ENCODE measurements at places on chromosomes 11 and 22.
A peak's percentile ranks its signal among the peaks of the same experiment; 100 is the strongest.

DNA sequence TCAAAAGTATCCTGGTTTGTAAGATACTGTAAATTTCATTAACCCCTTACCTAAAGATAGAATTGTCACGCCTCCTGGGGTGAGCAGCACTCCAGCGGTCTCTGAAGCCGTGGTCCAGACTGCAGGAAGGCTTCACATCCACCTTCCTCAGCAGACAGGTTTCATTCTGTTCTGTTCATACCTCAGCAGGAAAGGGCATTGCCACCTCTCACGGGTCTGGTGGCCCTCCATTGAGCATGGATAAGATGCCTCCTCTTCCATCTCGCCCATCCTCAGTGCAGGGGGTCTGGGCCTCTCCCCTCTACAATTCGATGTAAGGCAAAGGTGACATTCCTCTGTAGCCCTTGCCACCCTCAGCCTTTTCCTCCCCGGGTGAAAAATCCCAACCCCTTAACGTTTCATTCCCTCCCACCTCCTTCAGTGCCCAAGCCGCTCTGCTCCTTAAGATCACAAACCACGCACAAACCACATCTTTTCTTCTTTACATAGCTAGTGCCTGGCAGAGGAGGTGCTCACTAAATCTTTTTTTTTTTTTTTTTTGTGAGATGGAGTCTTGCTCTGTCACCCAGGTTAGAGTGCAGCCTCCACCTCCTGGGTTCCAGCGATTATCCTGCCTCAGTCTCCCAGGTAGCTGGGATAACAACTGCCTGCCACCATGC lies 28.5 kb downstream of the RPUSD4 start:
- DNase-seq, result no peak

- no peak for DNase-seq
These were observed 18.4 kb downstream of the NEAT1 start for GRCh38 chr11:65440831-65441499.

DNA sequence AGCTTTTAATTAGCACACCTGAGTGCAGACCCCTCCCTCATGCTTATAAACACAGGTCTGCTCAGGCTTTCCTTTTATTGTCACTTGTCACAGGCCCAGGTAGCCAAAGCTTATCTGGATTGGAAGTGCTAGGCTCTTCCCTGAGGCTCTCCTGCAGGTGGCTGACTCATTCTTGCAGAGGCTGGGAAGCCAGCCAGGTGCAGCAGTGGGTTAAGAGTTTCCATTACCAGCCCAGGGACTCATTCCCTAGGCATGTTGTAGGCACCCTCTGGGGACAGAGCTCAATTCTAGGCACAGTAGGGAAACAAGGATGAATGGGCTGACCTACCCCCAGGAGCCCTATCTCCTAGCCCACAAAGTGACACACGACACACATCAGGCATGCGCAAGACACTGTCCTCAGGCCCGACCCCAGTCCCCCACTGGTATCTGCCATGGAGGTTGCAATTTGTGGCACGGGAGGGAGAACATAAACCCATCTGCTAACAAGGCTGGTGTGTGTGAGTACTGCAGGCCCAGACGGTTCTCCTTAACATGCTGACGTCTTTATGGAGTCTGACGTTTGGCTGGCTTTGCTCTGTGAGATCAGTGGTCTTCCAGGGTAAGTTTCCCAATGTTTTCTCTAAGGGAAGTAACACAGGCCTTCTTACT lies 94.2 kb downstream of the ABTB2 start:
- no peak for DNase-seq

- no peak for DNase-seq
These were observed 67.5 kb downstream of the PAK1 start for GRCh38 chr11:77406396-77406795.

DNA sequence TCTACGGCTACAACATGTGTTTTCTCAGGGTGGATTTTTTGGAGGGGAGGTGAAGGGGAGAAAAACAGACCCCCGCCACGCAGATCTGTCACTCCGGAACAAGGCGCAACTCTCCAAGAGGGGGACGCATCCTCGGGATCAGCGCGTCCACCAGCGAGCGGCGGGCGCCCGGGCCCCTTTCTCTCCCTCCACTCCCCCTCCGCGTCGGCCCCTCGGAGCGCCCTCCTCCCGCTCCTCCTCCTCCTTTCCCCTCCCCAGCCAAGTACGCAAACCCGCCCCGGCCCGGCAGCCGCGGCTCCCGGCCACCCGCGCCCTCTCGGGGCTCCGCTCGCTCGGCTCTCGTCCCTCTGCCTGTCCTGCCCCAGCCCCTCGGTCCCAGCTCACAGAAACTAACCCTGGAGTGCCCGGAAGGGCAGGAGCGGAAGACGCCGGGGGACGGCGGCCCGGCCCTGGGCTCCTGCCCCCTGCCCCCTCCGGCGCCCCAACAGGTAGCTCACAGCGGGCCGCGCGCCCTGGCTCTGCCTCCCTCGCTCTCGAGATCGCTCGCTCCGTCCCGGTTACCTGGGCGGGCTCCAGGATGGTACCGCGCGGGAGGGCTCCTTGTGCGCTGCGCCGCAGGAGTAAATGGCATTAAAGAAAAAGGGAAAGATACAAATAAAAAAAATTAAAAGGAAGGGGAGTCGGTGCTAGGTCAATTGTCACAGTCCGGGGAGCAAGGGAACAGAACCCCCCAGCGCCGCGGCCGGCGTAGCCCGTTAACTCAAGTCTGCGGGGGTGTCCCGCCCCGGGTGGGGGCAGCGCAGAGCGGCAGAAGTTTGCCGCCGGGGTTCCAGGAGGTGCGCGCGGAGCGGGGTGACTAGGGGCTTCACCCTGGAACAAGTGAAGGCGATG lies 131.4 kb upstream of the C11orf58 start:
- peak; percentile 63 for DNase-seq

GRCh38 chr11:27761356-27761755 lies 61.1 kb upstream of the BDNF start:
- DNase-seq, result no peak

DNA sequence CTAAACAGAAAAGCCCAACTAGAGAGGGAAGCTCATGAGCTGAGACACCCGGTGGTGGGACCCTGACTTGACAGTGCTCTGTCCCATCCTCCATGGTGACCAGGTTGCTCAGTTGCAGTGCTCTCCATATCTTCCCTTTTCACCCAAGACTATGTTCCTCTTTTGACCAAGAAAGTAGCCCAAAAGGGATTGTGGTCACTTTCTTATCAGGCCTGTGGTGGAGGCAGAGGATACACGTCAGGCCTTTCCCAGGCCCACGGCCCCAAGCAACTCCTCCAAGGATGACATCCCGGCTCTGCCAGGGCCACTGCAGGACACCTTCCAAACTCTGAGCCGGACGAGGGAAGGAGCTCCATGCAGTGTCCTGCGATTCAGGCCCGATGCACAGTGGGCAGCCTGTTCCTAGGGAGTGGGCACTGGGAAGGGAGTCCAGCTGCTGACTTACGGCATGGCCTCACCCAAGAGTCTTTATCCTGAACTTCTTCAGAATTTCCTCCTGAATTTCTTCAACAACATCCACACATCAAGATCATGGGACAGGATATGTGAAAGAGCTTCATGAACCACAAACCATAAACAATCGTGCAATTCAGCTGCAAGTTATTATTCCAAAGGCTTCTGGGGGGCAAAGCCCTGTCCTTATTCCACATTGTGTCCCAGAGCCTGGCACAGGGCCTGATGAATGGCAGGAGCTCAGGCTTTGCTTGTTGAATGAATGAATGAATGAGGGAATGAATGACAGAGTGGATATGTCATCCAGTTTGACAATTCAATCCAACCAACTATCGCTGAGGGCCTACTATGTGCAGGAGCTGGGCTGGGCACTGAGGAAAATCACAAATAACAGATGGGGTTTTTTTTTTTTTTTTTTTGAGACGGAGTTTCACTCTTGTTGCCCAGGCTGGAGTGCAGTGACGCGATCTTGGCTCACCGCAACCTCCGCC lies 36.0 kb upstream of the MYH9 start:
- DNase-seq, result peak; percentile 50

DNA sequence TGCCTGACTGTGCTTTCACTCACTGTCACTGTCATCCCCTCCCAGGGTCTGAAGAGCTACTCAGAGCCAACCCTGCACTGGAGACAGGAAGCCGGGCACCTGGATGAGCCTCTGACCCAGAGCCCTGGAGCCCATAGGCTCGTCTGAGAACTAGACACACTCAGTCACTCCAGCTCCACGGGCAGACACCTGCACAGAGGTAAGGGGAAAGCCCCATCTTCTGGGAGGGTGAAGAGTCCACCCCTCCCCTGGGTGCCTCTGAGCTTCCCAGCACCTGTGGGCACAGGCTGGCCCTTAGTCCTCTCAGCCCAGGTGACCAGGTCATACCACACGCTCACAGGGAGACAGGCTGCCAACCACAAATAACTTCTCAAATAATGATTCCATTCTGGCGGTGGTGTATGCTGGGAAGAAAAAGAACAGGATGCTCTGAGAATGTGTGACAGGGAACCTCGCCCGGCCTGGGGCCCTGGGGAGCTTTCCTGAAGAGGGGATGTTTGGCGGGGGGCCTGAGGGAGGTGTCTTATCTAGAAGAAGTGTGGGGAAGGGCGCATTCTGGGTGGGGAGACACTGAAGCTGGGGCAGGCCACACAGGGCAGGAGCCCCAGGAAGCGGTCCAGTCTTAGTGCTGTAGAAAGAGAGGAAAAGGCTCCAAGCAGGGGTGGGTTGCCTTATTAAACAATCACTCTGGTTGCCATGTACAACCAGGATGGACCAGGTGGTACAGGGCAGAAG lies 5.3 kb downstream of the CCDC157 start:
- no peak for DNase-seq

DNA sequence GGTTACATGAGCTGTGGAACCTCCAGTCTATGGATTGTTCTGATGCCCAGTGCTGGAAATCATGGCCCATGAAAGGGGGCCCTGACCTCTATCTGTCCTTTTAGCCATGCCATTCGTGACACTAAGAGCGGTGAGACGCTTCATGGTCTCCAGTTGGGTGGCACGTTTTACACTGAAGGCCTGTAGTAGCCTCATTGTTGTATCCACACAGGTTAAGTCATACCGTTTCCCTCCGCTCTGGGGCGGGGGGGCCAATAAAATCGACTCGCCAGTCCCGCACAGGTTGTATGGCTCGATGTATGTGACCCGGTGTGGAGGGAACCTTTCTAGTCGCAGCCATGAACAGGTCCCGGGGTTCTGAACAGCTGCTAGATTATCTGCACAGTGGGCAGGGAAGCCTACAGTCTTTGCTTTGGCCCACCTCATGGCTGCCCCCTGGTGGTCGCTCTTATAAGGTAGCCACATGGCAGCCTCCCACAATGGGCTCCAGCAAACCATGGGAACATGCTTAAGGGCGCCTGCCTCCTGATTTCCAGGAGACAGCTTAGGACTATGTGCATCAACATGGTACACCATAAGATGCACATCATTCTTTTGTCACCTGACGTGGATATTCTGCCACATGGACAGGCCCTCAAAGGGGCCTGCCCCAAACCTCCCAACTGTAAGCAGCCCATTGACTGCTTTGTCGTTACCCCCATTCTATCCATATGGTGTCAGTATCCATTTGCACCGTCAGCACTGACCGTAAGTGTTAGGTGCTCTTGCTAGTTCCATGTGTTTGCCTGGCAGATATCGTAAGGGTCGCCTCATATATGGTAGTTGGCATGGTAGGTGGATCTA lies 19.7 kb upstream of the APOL3 start:
- peak; percentile 76 for DNase-seq

GRCh38 chr11:74212533-74212932 lies 41.4 kb downstream of the PPME1 start:
- no peak for DNase-seq

DNA sequence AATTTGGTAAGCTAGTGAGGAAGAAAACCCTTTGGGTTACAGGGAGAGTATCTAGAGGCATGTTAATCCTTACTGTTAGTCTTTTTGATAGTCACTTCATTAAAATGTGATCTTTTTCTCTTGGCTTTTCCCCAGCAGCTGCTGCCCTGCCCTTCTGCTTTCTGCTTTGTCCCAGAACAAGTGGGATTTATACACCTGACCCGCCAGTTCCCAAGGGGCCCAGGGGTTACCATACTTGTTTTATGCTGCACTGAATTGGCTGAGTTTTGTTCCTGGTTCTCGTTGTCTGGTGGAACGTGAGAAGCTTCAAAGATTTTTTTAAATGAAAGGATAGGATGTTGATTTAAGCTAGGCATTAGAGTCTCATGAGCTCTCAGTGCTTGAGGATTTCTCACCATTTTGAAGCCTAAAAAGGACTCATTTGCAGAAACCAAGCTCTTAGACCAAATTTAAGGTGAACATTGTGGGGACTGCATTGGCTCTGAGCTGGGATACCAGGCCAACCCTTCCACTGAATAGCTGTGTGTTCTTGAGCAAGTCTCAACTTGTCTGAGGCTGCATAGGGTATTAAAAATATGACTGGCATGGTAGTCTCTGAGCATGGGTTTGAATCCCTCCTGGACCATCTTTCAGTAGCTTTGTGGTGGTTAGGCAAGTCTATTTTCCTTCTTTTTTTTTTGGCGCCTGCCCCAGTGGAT lies 6.6 kb downstream of the LIMK2 start:
- DNase-seq, result no peak

DNA sequence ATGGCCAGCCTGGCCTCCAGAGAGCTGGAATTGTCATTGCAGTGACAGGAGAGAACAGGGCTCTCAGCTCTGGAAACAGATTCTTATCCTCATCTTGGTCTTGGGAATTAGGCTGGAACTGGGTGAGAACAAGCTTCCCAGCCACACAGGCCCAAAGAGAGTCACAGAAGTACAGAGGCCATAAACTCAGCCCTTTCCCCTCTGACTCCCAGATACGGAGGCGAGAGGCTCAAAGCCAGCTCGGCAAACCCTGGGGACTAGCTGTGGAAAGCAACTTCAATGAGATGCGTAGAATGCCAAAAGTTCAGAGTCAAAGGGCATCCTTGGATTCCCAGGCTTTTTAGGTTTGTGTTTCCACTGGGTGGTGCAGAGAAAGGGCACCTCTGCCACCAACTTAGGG lies 14.3 kb upstream of the ABCC8 start:
- DNase-seq, result no peak

DNA sequence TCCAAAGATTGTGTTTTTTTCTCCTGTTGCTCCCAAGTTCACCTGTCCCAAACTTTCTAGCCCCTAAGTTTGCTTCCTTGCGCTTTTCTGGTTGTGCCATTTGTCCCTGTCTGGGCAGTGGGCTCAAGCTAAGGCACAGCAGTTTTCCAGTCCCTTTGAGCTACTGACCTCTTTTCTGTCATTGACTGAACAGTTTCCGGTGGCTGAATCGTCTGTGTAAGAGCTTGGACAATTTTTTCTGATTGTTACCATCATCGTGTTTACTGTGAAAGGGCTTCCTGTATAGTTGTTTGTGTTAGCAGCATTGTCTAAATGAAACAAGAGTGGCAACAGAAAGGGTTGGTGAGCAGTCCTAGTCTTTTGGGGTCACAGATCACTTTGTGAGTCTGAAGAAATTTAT lies 49.8 kb downstream of the BMAL1 start:
- no peak for DNase-seq

- no peak for DNase-seq
These were observed 593.5 kb downstream of the TBC1D22A start for GRCh38 chr22:47355776-47356510.

GRCh38 chr11:100546714-100547113 lies 140.4 kb upstream of the ARHGAP42 start:
- DNase-seq, result no peak

- DNase-seq, result no peak
These were observed 65.5 kb upstream of the TTC12 start for GRCh38 chr11:113248702-113249490.

- peak; percentile 92 for DNase-seq
These were observed 902 bp downstream of the RASGRP2 start for GRCh38 chr11:64742889-64743590.

GRCh38 chr22:39818094-39818493 lies 75.5 kb downstream of the ENTHD1 start:
- no peak for DNase-seq

GRCh38 chr11:70463478-70464255 lies 65.3 kb downstream of the CTTN start:
- DNase-seq, result no peak

GRCh38 chr11:96969251-96969650 lies 579.4 kb downstream of the JRKL start:
- no peak for DNase-seq

- no peak for DNase-seq
These were observed 769.4 kb downstream of the DLG2 start for GRCh38 chr11:84857746-84858145.
